Fibroblast of the conjunctiva (primary cell): ENCODE measurements at places on chromosomes 1 and 21.

- no peak for DNase-seq
These were observed 107.5 kb downstream of the CSMD2 start for GRCh38 chr1:34057347-34058130.

GRCh38 chr1:239212811-239213220, 173.6 kb upstream of the CHRM3 start:
- no peak for DNase-seq

DNA sequence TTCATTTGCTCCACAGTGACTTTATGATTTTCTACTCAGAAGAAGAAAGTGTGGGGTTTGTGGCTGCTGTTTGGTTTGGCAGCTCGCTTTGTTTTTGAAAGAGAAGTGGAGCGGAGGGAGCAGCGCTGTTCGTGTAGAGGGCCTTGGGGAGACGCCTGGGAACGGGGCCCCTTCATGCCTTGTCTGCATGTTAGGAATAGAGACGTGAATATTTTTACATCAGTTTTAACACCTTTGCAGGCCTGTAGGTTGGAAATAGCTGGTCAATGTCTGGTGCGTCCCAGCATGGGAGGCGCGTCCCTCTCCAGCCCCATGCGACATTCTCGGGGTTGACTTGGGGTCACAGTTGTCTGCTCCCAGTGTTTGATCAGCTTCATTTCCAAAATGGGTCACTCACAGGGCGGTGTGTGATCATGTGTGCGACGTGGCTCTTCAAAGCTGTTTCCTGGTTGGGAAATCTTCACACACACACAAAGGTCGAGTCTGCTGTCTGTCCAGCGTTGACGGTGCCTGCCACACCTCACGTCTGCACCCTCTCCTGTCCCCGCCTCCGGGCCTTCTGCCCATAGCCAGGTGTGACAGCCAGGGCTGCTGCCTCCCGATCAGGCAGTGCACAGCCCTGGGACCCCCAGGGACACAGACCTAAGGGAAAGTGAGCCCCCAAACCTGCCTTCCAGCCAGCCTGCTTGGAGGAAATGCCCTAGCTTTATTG, 149.2 kb downstream of the PSMG1 start:
- no peak for DNase-seq

GRCh38 chr1:30974536-30974935, 66.0 kb upstream of the SDC3 start:
- no peak for DNase-seq

DNA sequence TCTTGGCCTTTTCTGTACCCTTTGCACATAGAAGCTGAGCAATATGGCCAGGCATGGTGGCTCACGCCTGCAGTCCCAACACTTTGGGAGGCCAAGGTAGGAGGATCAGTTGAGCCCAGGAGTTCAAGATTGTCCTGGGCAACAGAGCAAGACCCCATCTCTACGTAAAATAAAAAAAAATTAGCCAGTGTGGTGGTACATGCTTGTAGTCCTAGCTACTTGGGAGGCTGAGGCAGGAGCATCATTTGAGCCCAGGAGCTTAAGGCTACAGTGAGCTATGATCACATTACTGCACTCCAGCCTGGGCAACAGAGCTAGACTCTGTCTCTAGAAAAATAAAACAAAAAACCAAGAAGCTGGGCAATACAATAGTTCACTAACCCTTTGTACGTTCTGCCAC, 6.3 kb downstream of the ACTA1 start:
- DNase-seq: no peak

DNA sequence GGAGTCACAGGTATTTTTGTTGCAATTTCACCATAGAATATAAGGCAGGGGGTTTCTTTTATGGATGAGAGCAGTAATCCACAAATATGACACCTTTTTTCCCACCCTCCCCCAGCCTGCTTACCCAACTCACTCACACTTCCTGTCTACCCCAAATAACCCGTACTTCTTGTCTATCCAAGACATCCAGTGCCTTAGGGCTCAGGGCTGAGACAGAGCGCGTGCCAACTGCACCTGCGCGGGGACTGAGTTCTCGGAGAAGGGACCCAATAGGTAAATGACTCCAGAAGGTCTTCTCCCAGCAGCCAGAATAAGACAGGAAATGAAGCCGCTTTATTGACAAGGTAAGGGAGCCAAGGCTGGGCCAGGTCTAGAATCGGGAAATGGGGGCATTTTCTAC, 369.1 kb downstream of the SIPA1L2 start:
- no peak for DNase-seq

DNA sequence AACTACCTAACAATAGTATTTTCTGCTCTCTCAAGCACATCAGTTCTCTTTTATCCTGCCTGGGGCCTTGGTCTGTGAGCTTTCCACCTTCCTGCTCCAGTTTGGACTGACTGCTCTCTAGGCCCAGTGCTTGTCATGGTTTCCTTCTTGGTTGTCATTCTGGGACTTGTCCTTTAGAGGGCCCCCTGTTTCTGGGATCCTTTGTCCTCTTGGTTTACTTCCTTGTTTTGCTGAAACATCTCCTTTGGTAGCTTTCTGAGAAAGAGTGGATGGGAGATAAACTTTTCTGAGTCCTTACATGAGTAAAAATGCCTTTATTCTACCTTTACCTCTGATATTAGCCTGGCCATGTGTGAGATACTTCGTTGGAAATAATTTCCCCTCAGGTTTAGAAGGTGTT, 4.7 kb downstream of the SLC1A7 start:
- DNase-seq: no peak

DNA sequence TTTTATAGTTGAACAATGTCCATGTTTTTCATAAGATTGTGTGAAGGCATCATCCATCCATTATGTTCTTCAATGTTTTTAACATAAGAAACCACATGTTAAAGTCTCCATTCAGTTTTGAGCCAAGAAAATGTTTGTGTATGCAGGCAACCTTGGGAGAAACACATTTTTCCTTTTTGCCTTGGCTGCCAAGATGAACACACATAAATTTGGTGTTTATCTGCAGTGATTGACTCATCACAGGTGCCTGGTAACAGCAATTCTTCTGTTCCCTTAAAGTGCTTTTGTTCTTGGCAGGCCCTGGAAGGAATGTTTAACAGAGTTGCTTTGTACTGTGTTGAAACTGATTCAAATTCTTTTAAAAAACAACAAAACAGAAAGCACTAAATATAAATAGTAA, 709.9 kb upstream of the ADGRL4 start:
- DNase-seq: peak; percentile 72

GRCh38 chr1:174761335-174761734, 238.4 kb upstream of the CACYBP start:
- no peak for DNase-seq

DNA sequence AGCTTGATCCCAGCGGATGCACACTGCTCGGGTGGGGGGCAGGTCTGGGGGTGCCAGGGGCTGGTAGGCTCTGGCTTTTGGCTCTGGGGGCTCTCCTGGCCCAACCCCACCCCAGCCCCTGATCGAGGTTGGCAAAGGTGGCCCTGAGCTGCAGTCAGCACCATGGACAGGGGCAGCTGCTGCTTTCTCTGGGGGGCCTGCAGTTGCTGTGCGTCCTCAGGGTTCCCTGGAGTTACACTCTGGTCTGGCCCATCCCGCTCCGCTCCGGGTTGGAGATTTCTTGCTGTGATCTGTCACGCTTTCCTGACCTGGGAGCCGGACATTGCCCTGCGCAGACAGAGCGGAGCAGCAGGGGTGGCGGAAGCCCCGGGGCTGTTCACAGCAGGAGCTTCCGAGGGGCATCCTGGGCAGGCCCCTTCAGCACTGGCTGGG, 8.0 kb upstream of the PLCH2 start:
- no peak for DNase-seq

DNA sequence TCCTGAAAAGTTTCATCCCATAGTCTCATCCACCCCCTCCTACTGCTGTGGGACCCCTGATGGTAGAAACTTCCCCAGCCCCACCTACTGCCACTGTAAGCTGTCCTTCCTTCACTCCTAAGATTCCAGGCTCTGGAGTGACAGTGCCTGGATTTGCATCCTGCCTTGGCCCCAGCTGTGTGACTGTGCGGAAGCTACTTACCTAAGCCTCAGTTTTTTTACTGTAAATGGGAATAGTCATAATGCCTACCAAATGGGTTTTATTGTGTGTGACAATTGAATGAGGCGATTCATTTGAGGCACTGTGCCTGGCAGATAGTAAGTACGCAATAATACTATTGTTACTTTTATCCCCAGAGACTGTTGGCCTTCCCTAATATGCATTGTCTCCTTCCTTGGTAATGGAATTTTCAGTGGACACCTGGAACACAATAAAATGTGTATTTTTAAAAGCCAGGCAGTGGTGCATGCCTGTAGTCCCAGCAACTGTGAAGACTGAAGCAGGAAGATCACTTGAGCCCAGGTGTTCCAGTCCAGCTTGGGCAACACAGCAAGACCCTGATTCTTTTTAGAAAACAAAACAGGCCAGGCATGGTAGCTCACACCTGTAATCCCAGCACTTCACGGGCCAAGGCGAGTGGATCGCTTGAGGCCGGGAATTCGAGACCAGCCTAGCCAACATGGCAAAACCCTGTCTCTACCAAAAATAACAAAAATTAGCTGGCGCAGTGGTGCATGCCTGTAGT, 55.0 kb upstream of the ZNF326 start:
- no peak for DNase-seq

DNA sequence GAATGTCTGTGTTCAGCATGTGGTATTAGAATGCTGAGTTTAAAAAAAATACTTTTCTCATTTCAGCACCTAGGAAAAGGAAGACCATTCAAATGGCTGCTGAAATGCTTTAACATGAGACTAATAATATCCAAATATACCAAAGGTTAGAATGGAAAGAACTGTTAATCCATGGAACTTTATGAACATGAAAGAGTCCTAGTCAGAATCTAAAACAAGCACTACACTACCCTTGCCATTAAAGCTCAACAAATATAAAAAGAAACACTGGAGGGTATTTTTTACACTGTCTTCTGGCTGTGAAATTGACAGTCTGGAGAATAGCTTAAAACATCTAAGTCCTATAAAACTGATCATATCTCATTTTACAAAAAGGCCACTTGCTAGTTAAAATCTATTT, 112.9 kb upstream of the HP1BP3 start:
- no peak for DNase-seq

- DNase-seq: no peak
These were observed 20.6 kb upstream of the KIF26B start for GRCh38 chr1:245133995-245134715.

DNA sequence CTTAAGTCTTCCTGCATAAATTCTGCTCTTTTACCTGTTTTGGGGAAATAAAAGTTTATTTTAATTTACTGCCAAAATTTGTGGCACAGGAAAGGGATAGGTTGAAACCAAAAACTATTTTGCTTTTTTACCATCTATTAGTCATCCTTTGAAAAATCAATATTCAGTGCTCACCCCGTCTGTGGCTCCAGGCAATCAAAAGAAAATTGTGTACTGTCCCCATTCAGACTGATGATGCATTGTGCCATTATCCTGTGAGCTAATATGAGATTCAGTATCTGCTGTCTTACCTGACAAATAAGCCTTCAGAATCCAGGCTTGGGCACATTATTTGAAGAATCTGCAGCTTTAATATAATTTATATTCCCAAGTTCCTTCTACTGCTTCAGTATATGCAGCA, 650.7 kb downstream of the KIF26B start:
- DNase-seq: no peak

DNA sequence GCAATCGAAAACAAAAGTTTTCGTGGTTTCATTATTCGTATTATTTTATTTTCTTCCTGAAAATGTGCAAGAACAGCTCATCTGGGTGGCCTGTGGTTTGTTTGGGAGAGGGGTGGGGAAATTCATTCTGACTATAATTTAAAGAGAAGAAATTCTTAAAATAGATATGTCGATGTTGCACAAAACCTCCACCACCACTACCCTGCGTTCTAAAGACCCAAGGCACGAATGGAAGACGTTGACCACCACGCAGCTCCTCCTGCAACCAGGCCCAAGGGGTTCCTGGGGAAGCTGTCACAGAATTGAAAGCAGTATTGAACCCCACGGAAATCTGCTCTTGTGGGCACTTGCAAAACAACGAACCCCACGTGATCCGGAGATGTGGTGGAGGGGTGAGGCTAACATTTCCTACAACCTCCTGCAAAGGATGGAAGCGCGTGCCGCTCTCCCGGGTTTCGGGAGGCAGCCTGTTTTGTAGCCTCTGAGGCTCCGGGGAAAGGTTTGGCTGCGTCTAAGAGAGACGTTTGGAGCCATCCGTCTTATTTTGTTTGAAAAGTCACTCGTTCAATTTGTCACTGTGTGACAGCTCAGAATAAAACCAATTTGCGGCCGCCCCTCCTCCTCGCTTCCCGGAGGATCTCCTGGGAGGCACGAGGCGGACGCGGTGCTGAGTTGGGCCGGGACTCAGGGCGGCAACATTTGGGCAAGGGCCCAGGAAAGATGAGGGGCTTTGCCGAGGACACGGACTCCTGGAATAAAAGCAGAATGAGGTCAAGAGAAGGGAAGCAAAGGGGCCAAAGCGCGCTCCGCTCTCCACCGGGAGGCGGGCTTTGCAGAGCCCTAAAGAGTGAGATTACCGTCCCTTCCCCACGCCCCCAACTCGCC, 810 bp upstream of the HLX start:
- no peak for DNase-seq

GRCh38 chr1:116529199-116529631, 41.6 kb downstream of the CD58 start:
- DNase-seq: no peak

DNA sequence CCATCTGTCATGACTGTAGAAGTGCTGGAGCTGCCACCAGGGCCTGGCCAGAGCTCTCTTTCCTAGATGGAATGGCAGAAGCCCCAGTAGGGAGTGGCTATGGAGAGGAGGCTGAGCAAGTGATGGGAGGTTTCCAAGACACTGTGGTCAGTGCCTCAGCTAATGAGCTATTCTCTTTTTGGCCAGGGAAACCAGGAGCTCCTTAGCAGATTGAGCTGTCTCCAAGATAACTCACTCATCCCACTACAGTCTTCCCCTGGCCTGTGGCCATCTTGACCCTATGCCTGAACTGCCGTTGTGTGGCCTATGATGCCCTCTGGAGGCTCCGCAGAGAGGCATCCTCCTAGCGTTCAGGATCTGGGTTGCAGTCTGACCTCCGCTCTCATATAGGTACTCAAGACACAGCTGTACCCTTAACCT, 60.5 kb downstream of the ERI3 start:
- peak; percentile 79 for DNase-seq

DNA sequence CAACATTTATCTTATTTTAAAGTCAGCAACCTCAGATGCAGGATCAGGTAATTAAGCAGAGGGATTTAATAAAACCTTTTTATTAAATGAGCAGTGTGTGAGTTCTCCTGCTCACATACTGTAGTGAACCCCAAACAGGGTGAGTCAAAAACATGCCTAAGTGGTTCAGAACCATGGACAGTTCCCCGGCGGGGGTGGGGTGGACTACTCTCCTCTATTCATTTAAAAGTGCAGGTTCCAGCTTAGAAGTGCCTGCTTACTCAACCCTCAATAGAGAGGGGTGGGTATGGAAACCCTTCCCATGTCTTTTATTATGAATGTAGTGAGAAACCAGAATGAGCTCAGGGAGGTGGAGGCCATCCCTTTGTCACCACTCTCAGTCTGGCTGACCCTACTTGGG, 397.9 kb downstream of the HHAT start:
- no peak for DNase-seq

GRCh38 chr1:150961756-150962155, 12.9 kb downstream of the CERS2 start:
- no peak for DNase-seq
